ENCODE measurements at places on chromosomes 1 and 21.
A peak's percentile ranks its signal among the peaks of the same experiment; 100 is the strongest.

DNA sequence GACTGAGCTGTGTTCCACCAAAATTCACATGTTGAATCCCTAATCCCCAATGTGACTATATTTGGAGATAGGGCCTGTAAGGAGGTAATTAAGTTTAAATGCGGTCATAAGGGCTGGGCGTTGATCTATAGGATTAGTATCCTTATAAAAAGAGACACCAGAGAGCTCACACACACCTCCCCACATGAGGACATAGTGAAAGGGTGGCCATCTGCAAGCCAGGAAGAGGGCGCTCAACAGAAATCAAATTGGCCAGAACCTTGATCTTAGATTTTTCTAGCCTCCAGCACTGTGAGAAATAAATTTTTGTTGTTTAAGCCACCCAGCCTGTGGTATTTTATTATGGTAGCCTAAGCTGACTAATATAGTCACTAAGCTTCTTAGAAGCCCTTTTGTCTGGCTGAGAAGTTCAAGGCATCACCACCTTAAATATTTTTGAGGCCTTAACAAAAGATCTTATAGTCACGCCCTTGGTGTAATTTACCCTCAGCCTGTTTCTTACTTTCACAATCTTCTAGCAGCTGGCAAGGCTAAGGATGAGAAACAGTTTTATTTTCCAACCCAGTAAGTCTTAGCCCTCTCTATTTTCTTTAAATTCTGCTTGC, 28.8 kb downstream of the GORAB start:
- no peak for DNase-seq

DNA sequence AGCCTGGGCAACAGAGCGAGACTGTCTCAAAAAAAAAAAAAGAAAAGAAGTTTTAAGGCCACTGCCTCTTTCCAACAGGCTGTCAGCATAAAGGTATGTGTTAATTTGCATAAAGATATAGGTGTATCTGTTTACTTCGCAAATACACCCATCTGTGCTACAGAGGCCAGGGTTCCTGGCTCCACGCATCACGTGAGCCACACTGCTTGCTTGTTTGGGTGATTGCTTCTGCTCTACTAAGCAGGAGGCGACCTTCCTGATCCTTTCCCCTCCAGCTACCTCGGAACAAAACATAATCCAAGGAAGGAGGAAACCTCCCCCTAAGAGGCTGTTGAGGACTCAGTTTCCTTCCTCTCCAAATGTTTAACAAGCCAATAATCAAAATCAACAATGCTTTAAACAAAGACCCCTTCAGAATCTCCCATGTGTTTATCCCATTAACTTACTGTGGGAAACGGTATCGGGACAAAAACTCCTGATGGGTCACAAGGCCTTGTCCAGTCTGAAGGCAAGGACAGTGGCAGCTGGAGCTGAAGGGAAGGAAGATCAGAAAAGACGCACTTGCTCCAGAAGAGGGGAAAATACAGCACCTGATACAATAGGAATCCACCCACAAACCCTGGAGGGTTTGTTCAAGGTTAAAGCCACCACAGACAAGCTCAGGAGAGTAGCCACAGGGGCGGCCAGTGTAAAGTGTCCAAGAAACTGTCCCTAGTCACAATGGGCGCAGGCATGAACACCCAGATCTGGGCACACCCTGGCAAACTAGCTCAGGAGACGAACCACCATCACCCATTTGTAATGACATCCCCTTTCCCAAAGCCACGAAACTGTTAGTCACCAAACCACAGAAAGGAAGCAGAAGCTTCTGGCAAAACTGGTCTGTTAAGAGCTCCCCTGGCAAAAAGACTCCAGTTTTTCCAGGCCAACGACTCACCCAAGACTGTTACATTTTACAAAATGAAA, 17.2 kb downstream of the CTNNBIP1 start:
- no peak for DNase-seq

DNA sequence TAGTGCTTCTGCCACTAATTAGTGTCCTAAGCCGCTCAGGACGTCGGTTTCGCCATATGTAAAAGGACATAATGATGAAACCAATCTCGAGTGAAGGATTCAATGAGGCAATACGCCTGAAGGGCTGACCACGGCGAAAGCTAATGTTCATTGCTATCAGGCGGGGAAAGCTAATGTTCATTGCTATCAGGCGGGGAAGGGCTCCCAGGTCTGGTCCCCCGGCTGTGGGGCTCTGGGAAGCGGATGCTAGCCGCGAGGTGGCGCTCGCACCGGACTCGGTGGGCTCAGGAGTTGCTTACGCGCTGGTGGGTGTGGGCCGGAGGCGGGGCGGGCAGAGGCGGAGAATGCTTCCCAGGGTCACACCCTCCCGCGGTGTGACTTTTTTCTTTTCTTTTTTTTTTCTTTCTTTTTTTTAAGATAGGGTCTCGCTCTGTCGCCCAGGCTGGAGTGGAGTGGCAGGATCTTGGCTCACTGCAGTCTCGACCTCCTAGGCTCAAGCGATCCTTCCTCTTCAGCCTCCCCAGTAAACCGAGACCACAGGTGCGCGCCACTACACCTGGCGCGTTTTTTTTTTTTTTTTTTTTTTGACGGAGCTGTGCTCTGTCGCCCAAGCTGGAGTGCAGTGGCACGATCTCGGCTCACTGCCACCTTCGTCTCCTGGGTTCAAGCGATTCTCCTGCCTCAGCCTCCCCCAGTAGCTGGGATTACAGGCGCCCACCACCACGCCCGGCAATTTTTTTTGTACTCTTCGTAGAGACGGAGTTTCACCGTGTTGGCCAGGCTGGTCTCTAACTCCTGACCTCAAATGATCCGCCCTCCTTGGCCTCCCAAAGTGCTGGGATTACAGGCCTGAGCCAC, 1.1 kb upstream of the PEAR1 start:
- no peak for DNase-seq

GRCh38 chr1:9369964-9370788, 77.5 kb downstream of the SPSB1 start:
- DNase-seq = no peak

- no peak for DNase-seq
Measured at GRCh38 chr1:235246022-235246948, 81.7 kb downstream of the ARID4B start.

DNA sequence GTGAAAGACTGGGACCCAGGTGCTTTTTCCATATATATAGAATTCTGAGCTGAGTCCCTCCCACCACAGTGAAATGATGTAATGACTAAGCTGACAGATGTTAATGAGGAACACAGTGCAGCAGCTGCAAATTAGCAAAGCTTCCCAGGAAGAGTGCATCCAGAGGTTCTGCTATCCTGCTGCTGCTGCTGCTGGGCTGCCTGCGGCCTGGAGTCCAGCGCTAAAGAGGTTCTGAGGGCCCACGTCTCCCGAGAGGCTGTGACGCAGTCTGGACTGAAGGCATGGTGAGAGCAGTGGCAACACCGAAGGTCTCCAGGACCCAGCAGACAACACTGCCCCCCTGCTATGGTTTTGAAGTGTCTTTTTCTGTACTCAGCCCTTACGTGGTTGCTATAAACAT, 63.9 kb downstream of the URB2 start:
- DNase-seq = no peak

DNA sequence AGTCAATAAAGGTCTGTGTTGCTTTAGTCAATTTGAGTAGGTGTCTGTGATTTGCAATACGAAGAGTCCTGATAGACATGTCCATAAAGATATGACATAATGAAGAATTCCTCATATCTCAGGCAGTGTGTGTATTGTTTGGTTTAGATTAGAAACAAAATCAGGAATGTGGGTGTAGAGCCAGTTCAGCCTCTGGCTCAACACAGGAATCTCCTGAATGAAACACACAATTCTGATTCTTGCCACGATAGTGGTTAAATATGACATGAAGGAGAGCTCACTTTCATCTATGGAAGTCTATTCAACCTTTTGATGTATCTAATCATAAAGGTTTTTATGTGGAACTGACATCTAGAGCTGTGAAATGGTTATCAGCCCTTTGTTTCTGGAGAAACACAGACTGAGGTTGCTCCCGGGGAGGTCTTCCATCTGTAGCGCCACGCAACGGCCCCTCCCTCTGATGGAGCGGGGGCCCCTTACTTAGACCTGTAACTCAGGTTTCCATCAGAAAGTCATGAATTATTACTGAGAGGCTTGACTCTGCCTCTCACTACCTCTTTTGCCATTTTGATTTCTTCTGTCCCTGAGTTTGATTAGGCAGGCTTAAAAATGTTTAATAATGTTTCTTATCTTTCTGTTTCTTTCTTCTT, 19.5 kb downstream of the TSPAN2 start:
- no peak for DNase-seq

GRCh38 chr1:150621497-150622302, 7.7 kb downstream of the ENSA start:
- DNase-seq = no peak

- DNase-seq = no peak
Measured at GRCh38 chr1:238265866-238266265, 375.1 kb upstream of the ZP4 start.

- DNase-seq = no peak
Measured at GRCh38 chr1:183022202-183023145, 746 bp upstream of the LAMC1 start.

DNA sequence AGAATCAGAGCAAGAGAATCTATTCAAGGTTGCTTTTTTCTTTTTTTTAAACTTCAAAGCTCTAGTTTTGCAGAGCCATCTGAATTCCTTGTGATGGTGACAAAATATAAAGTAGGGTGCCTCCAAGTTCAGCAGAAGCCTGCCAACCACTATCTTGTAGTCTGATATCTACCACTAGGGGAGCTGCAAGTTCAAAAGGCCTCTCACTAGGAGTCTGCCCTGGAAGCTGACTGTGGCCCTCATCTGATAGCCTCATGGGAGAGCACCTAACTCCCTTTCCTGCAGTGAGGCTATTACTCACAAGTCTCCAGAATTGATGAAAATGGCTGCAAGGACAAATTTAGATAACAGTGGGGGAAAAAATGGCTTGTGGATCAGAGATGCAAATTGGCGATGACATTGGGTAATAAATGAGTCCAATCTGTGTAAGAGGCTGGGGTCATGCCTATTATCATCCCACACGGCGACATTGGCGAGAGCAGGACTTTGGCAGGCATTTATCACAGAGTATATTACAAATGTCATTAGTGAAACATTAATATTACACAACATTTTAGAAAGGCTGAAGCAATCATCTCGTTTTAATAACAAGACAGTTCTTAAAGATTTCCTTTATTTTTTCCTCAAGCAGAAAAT, 10.7 kb upstream of the ZP4 start:
- DNase-seq = no peak

DNA sequence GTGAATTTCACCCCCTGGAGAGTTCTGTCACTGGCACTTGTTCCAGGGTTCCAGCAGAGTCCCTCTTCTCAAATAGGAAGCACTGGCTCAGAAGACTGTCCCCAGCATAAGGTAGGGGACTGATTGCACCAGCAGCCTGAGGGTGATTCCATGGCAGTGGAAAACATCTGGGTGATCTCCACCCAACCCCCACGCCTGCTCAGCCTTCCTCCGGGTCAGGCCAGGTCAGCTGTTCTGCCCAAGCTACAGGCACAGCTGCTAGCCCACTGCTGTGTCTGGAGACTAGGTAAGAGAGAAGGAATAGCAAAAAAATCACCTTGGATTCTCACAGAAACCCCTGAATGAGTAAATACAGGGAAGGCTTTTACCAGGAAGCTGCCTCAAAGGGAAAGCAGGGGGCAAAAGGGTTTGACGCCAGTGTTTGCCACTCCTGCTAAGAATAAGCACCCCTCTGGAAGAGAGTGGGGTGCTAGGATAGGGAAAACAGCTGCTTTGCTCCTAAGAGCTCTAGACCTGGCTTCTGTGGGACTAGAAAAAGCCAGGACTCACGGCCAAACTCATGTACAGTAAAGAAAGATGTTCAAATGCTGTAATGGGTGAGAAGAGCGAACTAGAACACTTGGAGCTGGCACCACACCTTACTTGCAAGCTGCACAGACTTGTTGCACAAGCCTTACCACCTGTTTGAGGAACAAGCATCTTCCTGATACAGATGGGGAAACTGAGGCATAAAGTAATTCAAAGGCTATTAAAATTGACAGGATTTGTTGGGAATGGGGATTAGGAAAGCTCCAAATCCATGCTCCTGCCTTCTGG, 1.0 kb upstream of the DENND2D start:
- DNase-seq = no peak

GRCh38 chr1:79982211-79982610, 975.7 kb upstream of the ADGRL4 start:
- DNase-seq = no peak

DNA sequence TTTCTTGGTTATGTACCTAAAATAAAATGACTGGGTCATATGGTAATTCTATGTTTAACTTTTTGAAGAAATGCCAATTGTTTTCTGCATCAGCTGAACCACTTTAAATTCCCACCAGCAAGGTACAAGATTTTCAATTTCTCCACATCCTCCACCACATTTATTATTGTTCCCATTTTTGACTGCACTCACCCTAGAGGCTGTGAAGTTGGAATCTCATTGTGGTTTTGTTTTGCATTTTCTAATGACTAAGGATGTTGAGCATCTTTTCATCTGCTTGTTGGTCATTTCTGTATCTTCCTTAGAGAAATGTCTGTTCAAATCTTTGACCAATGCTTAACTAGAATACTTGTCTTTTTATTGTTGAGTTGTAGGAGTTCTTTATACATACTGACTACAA, 72.5 kb downstream of the ASTN1 start:
- DNase-seq = no peak

DNA sequence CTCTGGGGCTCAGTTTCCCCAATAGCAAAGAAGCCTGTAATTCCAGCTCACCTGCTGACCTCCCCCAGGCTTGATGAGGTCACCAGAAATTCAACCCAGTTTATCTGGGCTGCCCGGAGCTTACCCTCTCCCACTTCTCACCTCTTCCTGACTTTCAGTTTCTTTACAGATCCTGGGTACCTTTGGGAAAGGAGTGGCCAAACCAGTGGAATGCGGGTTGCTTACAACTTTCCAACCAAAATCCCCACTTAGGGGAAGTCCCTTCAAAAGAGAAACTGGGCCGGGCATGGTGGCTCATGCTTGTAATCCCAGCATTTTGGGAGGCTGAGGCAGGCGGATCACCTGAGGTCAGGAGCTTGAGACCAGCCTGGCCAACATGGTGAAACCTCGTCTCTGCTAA, 5.9 kb upstream of the MARCKSL1 start:
- DNase-seq = no peak

DNA sequence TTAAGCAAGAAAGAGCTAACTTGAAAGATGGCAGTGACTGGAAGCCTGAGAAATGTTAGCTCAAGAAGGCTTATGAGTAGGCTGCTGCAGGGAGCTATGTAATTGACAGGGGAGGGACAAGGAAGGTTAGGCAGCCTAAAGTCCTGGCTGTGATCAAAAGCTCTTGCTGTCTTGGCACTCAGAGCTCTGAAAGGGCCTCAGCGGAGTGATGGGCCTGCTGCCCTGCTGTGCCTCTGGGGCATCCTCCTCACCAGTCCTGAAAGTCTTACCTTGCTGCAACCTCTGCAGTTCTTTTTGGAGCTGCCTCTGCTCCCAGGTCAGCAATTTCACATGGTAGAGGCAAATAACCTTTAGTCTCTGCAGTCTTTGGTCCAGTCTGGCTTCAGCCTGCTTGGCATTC, 1.8 kb downstream of the CCDC190 start:
- no peak for DNase-seq

DNA sequence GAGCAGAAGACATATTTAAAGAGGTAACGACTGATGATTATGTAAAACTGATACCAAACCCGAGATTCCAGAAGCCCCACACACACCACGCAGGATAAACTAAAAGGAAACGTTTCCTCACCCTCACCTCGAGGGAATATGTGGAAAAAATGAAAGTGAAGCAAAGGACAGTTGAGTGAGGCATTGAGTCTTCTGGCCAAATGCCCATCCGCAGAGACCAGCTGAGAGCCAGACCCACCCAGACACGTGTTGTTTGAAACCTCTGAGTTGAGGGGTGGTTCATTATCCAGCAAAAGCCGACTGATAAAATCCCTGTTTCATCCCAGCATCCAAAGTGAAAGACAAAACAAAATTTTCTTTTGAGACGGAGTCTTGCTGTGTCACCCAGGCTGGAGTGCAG, 29.6 kb upstream of the PCBP3 start:
- DNase-seq = no peak

GRCh38 chr1:182604175-182605164, at the start of gene RGS16:
TSS of gene RGS16 (minus strand) at chr1:182604389. CDS start at chr1:182604259, 130 bp downstream.
- DNase-seq = peak; percentile 77

Measured in esophagus squamous epithelium (tissue), 5 donors.